ENCODE measurements at places on chromosomes 2 and 18.

GRCh38 chr2:236061899-236062298 is 106.3 kb downstream of the GBX2 start:
- DNase-seq, result no peak

- no peak for DNase-seq
These were observed 237.6 kb downstream of the DYSF start for GRCh38 chr2:71690876-71691475.

DNA sequence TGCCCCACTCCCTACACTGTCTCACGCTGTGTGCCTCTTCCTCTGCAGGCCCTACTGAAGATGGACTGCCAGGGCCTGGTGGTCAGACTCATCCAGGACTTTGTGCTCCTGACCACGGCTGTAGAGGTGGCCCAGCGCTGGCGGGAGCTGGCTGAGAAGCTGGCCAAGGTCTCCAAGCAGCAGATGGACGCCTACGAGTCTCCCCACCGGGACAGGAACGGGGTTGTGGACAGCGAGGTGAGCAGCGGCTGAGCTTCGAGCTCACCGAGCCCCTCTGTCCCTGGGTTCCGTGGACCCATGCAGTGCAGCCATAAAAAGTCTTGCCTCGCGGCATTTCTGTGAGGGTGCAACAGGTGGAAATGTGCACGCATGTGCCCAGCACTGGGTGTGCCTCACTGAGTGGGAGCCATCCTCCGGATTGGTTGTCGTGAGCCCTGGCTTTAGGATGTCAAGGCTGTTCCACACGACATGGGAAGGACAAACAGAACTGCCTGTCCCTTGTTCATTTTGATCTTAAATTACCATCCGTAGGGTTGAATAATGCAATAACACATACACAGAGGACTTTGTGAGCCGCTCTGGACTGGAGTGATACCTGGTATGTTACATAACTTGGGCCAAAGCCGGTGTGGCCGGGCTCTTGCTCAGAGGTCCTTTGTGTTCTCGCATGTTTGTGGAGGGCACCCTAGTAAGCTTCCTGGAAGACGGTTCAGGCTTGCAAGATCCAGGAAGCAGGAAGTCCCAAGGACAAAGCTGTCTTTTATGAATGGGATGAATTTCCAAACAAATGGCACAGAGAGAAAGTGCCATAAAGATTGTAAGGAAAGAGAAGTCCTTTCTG is 100.9 kb downstream of the SH3BP4 start:
- no peak for DNase-seq

- no peak for DNase-seq
These were observed 32.3 kb downstream of the SLC9A4 start for GRCh38 chr2:102505290-102505689.

- DNase-seq, result no peak
These were observed 129.2 kb upstream of the KCNH7 start for GRCh38 chr2:162967811-162968210.

- no peak for DNase-seq
These were observed 117.6 kb downstream of the TFCP2L1 start for GRCh38 chr2:121167411-121167810.

DNA sequence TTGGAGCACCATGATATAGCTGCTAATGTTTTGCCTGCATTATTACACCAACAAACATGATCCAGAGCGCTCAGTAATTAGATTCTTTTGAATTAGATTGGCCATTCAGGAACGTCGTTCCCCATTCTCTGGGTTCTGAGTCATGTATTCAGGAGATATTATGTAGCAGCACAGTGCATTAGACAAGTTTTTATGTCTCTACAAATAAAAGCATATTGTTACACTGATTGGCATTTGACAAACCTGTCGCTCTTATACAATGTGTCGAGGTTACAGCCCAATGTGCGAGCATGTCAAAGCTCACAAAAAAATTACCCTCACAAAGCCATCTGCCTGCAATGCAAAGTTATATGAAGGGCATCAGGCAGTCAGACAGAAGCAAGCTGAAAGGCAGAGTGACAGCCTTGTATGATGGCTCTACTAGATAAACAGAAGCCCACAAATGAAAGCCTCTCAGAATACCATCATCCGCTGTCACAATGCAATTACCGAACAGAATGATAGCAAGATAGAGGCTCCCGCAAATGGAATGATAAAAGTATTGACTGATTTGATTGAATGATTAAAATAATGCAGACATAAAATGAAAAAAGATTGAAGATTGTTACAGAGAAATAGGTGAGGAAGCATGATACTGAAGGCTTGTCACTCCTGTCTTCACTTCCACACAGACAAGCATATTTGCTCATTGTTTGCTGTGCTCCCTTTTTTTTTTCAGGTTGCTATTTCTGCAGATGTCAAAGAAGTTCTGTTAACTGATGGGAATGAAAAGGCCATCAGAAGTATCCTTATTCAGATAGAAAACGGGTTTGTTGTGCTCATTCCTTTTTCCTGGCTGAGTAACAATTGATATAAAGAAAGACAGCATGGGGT is 234.6 kb upstream of the SIX3 start:
- no peak for DNase-seq

DNA sequence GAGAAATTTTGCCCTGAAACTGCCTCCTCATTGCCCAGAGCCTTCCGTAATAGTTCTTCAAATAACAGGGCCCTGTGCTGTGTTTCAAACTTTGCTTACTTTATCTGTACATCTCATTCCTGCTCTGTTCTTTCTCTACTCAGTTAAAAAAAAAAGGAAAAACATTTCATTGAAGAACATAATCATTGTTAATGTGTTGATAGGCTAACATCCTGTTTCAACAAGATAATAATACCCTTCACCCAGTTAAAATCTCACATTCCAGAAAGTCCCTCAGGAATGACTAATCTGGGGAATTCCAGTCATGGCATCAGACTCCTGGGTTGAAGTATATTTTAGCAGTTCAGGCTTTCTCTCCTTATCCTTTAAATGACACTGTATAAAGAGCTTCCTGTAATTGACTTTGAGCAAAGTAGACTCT is 45.6 kb upstream of the ITGAV start:
- peak; percentile 12 for DNase-seq

GRCh38 chr2:187862715-187863114 is 308.5 kb upstream of the TFPI start:
- DNase-seq, result no peak

GRCh38 chr2:152400607-152401214 is 65.7 kb downstream of the FMNL2 start:
- no peak for DNase-seq

- no peak for DNase-seq
These were observed 10.9 kb downstream of the INPP4A start for GRCh38 chr2:98455494-98455976.

GRCh38 chr2:138279871-138280270 is 221.7 kb upstream of the SPOPL start:
- no peak for DNase-seq

- DNase-seq, result no peak
These were observed 147.0 kb upstream of the KLHL14 start for GRCh38 chr18:32919799-32920198.

DNA sequence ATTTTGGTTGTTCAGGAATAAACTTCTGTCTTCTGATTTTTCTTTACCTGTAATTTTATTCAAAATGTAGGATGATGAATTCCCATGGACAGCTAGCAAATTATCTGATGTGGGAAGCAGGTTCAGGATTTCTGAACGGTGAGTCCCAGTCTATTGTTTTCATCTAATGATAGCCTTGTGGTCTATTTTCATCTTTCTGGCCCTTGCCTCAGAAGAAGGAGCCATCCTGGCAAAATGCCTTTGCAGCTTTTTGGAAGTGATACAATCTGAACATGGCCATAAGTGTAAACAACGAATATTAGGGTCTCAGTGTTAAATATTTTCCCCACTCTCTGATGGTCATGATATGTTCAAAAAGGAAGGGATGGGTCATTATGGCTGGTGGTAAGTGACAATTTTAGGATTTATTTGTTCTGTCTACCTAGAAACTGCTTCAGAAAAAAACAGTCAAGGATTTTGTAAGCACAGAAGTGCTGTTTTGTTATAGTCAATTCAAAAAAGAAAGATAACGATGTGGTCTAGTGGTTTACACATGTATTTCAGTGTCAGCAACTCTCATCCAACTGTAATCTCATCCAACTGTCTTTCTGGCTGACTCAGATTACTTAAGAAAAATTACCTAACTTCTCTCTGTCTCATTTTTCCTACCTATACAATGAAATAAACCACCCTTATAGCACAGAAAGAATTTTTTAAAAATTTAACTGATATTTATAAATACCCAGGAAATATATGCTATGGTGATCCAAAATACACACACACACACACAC is 272.6 kb upstream of the ERBB4 start:
- no peak for DNase-seq

GRCh38 chr2:177030451-177031105 is 182.0 kb upstream of the HNRNPA3 start:
- no peak for DNase-seq

- no peak for DNase-seq
These were observed 15.8 kb upstream of the SELENOI start for GRCh38 chr2:26330114-26330549.

DNA sequence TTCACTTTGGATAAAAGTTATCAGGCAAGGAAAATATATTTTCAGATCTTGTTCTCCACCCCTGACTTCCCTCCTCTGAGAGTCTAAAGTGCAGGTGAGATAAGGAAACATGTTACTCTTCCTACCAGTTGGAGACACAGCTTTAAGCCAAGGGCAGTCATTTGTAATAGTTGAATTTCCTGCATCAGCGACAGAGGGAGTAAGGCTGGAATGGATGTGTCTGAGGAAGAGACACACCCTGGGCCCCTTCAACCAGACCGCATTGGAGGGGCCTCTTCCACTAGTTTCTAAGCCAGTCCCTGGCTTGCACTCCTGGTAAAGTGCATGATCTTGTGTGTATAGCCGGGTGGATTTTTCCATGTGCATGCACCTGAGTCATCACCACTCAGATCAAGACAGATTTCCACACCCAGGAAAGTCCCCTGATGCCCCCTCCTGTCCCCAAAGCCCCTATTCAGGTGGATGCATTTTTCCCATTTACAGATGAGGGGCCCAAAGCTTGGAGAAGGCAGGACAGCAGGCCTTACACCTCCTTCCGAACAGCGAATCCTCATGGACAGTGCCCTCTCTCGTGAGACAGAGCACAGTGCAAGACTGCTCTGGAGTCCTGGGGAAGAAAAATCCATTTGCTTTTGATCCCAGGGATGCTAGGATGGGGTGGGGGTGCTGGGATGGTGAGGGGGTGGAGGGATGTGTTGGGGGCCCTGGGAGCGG is 66.7 kb upstream of the SH3RF3 start:
- no peak for DNase-seq

DNA sequence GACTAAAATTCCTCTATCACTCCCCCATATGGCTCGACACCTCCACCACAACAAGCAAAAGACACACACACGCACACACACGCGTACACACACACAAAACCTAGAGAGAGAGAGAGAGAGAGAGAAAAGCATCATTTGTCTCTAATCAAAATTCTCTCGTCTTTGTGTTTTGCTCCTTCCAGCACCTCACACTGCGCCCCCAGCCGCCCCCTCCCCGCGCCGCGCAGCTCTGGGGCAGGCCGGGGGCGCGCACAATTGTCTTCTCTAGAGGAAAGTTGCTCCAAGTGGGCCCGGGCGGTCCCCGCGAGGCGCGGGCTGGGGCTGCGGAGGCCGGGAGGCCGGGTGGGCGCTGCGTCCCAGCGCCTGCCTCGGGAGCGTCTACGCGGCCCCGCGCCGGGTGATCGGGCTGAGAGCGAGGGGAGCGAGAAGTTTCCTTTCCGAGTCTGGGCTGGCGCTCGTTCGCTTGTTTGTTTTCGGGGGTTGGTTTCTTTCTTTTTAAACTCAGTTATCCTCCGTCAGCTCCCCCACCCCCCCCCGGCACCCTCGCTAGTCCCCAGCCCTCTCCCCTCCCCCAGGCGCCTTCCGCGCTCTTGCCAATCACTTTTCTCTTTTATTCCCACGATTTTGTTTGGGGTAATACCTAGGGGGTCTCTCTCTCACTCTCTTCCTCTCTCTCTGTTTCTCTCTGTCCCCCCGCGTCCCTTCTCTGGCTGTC is 4.1 kb downstream of the ZEB2 start:
- DNase-seq, result no peak

- DNase-seq, result no peak
These were observed 75.5 kb upstream of the KLF7 start for GRCh38 chr2:207241198-207241597.

DNA sequence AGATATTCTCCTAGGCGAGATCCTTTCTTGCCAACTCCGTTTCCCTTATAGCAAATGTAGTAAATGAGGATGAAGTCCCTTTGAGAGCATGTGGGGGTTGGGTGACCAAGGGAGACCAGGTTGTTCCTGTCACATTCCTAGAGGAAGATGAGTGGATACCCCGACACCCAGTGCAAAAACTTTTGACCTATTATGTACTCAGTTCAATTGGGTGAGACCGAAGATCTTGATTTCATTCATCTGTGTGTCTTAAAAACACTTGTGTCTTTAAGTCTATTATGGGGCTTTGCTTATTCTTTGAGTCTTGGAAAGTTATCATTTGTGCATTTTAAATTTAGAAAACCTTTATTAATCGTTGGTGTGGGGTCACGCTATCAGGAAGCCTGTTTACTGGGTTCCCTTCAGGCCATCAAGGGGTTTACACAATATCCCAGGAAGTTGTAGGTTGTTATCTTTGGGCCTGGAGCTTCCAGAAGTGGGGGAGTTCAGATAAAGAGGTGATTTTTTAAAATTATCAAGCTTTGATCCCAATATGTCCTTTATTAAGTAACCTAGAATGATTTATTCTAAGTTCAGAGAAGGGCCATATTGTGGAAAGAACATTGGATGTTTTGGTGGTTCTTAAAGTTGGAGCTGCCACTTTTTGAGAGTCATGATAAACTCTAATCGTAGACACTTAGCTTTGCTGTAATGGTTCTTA is 2.8 kb downstream of the RHOB start:
- DNase-seq, result no peak

DNA sequence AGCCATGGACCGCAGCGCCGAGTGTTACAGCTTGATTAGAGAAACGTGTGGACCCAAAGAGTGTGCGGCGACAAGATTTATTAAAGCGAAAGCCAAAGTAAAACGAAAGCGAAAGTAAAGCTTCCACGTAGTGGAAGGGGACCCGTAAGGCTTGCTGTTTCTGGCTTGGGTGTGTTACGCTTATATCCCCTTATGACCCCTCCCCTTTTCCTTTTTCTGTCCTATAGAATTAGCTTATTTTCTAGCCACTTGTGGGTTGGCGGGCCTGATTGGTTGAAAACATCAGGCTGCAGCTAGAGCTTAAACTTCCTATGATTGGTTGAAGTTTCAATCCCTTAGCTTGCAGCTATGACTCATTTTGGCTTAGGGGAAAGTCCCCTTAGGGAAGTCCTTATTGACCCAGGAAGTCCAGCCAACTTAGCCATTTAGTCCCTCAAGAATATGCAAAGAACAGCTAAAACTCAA is 969.7 kb downstream of the DCDC2C start:
- DNase-seq, result no peak

Measured in brain pericyte (primary cell).